ENCODE measurements at places on chromosomes 3 and 15.

DNA sequence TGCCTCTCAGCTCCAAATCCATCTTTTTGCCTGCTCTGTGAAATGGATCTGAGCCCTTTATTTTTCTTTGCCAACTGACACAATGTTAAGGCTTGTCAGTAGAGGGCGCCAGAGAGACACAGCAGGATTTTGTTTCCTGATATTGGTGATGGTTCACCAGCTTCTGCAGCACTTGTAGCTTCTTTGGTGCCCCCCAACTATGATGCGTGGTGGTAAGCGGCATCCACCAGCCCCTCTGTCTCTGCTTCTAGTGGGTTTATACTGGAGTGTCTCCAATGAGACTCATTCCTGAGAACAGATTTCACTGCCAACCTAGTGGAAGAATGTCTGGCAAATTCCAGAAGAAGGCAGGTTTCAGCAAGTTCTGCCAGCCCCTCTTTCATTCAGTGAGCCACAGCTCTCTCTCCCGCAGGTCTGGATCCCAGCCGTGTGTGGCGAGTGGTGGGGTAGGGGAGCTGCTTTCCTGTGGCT lies 471.9 kb upstream of the FRG2C start:
- DNase-seq = peak; percentile 59

- peak; percentile 85 for DNase-seq
Measured at GRCh38 chr3:184016811-184017671, 643 bp downstream of the ABCC5 start.

DNA sequence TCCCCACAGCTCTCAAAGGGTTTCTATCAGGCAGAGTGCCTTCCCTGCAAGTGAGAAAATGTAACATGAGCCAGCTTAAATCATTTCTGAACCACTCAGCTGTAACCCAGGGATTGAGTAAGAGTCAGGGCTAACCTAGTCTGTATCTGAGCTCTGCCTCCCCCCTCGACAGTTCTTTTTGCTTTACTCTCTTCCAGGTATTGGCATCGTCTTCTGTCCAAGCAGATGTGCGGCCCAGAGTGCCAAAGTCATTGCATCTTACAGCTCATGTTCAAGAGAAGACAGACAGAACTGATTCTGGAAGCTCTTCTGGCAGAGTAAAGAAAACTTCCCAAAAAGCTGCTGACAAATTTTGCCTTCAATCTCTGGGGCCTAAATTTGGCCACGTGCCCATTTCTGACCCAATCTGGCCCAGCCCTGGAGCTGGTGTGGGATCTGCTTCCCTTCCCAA lies 74.8 kb downstream of the ABHD5 start:
- DNase-seq = peak; percentile 42

DNA sequence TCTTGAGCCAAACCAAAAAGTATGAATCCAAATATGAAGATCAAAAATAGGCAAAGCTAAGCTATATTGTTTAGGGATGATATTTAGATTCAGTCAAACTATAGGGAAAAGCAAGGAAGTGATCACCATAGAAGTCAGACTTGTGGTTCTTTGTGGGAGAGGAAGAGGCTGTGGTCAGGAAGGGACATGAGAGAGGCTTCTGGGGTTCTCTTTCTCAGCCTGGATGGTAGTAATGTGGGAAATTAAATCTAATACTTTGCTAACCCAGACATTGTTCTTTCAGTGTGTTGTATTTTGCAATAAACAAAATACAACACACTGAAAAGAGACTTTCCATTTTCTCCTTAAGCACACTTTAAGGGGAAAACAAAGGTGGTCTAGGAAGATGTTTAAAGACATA lies 3.1 kb downstream of the CX3CR1 start:
- no peak for DNase-seq

GRCh38 chr3:195802795-195803194 lies 8.9 kb downstream of the MUC4 start:
- DNase-seq = no peak

- DNase-seq = no peak
Measured at GRCh38 chr3:44961888-44962287, 14.1 kb downstream of the ZDHHC3 start.

DNA sequence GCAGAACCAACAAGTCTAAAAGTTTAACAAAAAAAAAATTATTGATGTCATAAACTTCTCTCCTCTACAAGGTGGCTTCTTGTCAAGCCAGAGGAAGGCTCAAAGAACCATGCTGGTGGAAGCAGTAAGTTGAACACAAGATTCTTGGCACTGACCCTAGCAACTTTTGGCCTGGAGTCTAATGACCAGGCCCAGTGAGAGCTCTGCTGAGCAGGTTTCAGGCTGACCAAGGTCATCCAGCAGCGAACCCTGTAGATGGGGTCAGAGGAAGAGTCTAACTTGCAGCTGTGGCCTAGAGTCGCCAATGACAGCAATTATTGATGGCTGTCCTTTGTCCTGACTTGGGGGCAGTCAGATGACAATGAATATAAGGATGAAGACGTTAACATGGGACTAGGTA lies 43.1 kb upstream of the PDZRN3 start:
- DNase-seq = no peak

GRCh38 chr15:42332331-42332730 lies 27.0 kb upstream of the CAPN3 start:
- DNase-seq = no peak

- no peak for DNase-seq
Measured at GRCh38 chr3:173591401-173591800, 193.9 kb downstream of the NLGN1 start.

GRCh38 chr3:73602170-73602569 lies 22.6 kb downstream of the PDZRN3 start:
- DNase-seq = peak; percentile 86

GRCh38 chr3:97835761-97836160 lies 13.9 kb downstream of the CRYBG3 start:
- peak; percentile 35 for DNase-seq

- DNase-seq = no peak
Measured at GRCh38 chr3:3927965-3928364, 128.7 kb downstream of the LRRN1 start.

DNA sequence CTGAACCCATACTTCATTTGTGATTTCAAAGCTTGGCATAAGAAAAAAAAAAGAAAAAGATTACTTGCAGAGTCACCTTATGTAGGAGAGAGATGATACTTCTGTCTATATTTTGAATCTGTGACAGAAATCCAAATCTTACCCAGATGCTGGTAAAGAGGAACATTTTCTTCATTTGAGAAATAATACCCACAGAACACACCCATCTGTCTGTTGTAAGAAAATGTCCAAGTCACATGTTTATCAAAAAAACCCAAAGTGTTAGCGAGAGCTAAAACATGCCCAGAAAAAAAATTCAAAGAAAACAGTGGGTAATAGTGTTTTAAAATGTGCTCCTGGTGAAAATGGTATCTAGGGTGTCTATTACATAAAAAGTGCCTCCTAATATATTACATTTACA lies 18.0 kb upstream of the RAP2B start:
- DNase-seq = no peak

GRCh38 chr15:41544650-41545015 lies 576 bp upstream of the RPAP1 start:
- peak; percentile 70 for DNase-seq

DNA sequence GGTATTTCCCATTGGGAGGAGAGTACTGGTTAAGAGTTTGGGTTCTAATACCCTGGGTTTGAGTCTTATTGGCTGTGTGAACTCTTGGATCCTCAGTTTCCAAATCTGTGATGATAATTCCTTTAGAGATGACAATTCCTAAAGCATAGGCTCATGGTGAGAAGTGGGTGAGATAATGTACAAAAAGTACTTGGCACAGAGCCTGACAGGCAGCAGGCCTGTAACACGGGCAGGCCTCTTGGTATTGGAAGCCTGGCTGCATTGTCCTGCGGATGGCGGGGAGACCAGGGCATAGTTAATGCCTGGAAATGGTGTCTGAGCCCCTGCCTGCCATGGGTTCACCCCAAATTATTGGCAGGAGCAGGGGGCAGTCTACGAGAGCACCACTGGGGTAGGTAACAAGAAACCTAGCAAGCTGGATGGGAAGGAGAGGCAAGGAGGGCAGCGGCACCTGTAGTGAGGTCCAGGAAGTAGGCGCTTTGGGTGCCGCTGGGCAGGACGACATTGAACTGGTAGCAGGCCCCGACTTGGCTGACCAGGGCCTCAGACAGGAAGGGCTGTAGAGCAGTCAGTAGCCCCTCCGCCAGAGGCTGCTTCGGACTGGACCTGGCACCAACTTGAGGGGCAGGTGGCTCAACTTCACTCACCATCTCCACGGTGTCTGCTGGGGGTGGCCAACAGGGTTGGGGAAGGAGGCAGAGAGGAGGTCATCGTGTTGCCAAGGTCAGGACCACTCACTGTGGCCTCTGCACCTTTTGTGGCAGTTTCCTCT lies 7.7 kb downstream of the STOML1 start:
- DNase-seq = no peak

DNA sequence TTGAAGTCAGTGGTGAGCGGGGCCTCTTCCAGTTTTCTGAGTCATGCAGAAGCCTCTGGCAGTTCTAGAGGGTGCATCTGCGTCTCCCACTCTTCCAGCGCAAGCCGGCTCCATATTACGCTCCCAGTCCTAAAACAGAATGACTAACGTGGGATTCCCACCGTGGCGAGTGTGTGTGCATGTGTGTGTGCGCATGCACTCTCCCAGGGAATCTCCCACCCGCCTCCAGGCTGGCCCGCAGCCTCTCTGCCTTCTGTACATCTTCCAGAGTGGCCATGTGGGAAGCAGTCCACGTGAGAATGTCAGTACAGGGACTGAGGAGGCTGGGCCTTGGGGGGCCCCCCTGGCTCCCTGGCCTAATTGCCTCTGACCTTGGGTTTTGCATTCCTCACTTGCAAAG lies 87.7 kb downstream of the LSM3 start:
- DNase-seq = peak; percentile 88

- DNase-seq = peak; percentile 86
Measured at GRCh38 chr15:74620636-74621545, 5.3 kb downstream of the CLK3 start.

- DNase-seq = no peak
Measured at GRCh38 chr3:78050276-78051065, 1010.6 kb downstream of the ROBO2 start.

- DNase-seq = no peak
Measured at GRCh38 chr15:94703596-94703995, 472.2 kb downstream of the MCTP2 start.

- no peak for DNase-seq
Measured at GRCh38 chr3:75237477-75237876, 426.7 kb upstream of the FRG2C start.

DNA sequence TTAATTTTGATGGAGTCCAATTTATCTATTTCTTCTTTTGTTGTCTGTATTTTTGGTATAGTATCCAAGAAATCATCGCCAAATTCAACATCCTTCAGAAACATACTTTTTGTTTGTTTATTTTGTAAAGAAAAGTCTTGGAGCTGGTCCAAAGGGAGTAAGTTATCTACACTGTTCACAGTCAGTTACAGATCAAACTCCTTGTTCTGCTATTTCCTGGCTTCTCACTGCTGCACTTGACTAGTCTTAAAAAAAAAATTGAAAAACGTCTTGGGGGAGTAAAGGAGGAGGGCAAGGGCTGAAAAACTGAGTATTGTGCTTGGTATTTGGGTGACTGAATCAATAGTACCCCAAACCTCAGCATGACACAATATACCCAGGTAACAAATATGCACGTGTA lies 105.6 kb downstream of the NFKBIZ start:
- no peak for DNase-seq

DNA sequence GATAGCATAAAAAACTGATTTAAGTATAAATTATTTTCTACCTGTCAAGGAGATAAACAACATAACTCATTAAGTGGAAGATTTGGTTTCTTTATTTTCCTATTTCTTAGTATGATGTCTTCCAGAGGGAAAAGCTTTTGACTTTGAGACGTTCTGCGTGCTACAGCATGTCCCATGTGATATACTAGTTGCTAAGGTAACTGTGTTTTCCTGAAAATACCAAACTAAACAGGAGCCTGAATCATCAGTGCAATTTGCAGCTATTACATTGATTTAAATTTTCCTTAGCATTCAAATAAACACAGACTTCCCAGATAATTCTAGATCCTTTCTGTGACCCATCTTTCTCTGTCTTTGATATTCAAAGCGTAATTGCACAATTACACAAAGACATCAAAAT lies 117.7 kb upstream of the P2RY1 start:
- no peak for DNase-seq

DNA sequence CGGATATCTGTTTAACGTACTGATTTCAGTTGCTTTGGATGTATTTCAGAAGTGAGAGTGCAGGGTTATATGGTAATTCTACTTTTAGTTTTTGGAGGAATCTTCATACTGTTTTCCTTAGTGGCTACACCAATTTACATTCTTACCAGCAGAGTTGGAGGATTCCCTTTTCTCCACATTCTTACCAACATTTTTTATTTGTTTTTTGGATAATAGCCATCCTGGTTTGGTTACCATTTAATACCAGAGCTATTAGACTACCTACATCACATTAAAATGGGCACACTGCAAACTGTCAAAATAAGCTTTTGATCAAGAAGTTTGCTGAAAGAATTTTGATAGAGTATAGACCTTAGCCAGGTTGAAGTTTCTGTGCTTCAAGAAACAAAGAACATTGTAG lies 217.2 kb upstream of the CFAP20DC start:
- DNase-seq = no peak

GRCh38 chr3:176767385-176767784 lies 429.9 kb downstream of the TBL1XR1 start:
- DNase-seq = peak; percentile 13

DNA sequence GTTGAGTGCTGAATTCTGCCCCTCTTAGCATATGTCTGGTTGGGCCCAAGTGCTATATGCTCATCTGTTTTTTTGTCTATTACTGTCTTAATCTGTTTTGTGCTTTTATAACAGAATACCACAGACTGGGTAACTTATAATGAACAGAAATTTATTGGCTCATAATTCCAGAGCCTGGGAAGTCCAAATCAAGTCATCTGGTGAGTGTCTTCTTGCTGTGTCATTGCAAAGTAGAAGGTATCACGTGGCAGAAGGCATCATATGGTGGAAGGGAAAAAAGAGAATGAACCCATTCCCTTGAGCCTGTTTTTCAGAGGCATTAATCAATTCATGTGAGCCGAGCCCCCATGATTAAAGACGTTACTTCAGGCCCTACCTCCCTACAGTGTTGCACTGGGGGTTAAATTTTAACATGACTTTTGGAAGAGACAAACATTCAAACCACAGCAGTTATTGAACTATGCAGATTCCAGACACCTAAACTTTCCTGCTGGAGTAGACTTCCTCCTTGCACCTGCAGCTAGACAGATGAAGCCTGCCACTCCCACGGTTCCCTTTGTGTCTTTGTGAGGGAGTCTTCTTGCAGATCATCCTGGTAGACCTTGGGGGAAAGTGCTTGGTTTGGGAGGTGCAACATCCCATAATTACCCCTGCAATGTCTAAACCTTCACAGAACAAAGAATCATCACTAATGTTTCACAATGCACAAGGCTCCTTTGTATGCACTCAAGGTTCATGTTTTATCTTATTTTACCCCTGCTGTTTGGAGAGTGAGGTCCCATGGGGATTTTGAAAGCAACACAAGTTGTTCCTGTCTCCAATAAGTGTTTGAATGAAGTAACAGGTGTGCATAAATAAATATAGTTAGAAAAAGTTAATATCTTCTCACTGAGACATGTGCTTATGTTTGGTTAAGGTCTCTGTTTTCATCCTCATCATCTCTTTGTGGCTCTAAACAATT lies 64.7 kb upstream of the XCR1 start:
- DNase-seq = no peak

Data from AG08395 (cell line).